T-cell (primary cell): ENCODE measurements at places on chromosomes 2 and 18. TPM values are rescaled to one million over a fixed set of nuclear protein-coding genes. Genes with fewer than 3 reads are reported as not detected.

The DES gene
- 0.98 TPM for total RNA-seq

The KHK gene
- total RNA-seq: 8.0 TPM

The MDH1B gene
- not detected for total RNA-seq

The SLC4A3 gene
- total RNA-seq: 0.47 TPM

The SATB2 gene
- 0.22 TPM for total RNA-seq

The HRH4 gene
- total RNA-seq: 1.4 TPM

The INPP1 gene
- 2.1 TPM for total RNA-seq

The GRB14 gene
- total RNA-seq: not detected

The MAIP1 gene
- total RNA-seq: 29.6 TPM

The KRTCAP3 gene
- total RNA-seq: 21.1 TPM

The ASB18 gene
- not detected for total RNA-seq

The DLGAP1 gene
- 0.26 TPM for total RNA-seq

The UGT1A4 gene
- not detected for total RNA-seq

The ITPRIPL1 gene
- total RNA-seq: 3.9 TPM

The MXD1 gene
- 13.7 TPM for total RNA-seq

The ALK gene
- total RNA-seq: not detected

The CRACDL gene
- 0.95 TPM for total RNA-seq

The TGFA gene
- total RNA-seq: 3.7 TPM

The SLC5A6 gene
- total RNA-seq: 37.5 TPM

The RTKN gene
- total RNA-seq: 0.96 TPM

The KANSL1L gene
- 9.6 TPM for total RNA-seq

The STK11IP gene
- 46.0 TPM for total RNA-seq

The TNP1 gene
- not detected for total RNA-seq

The MAP2 gene
- 0.86 TPM for total RNA-seq
